ENCODE measurements at places on chromosomes 11 and 22. TPM values are rescaled to one million over a fixed set of nuclear protein-coding genes. Genes with fewer than 3 reads are reported as not detected.

GRCh38 chr11:94815705-94816344, 47.7 kb downstream of the AMOTL1 start:
- no peak for DNase-seq

GRCh38 chr11:46296528-46297448, 19.3 kb downstream of the CREB3L1 start:
- DNase-seq = no peak

DNA sequence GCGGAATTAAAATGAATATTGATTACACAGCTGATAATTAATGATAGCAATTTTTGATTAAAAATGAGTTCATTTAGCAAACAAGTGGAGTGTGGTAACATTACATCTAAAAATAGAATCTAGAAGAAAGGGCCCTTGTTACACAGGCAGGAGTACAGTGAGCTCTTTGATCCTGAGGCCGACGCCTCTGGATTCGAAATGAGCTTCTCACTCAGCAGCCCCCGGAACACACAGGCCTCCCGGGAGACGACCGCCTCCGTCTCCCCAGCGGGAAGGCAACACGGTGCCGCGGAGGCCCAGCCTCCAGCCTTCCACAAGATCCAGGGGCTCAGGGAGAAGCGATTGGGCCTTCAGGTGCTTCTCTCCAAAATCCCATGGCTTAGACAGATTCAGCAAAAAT, 379.1 kb downstream of the BRD1 start:
- no peak for DNase-seq

DNA sequence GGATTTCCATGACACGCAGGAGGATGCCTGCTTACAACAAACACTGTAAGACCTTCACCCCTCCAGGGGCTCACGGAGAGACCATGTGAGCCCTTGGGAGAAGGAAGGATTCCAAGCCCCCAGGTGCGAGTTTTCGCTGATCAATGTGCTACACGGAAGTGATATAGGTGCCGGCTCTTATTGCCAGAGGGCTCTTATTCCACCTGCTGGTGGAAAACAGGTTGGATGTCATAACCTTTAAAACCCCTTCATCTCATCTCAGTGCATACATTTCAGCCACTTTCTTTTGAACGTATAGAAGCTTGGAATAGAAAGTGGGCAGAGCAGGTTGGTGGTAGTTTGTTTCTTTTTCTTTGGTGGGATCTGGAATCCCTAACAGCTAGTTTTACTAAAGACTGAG, 25.8 kb downstream of the LAYN start:
- DNase-seq = no peak

- DNase-seq = no peak
Measured at GRCh38 chr11:96481771-96482170, 92.0 kb downstream of the JRKL start.

- DNase-seq = no peak
Measured at GRCh38 chr11:125108469-125108868, 3.0 kb downstream of the TMEM218 start.

GRCh38 chr11:79415411-79415810, 25.4 kb downstream of the TENM4 start:
- DNase-seq = no peak

DNA sequence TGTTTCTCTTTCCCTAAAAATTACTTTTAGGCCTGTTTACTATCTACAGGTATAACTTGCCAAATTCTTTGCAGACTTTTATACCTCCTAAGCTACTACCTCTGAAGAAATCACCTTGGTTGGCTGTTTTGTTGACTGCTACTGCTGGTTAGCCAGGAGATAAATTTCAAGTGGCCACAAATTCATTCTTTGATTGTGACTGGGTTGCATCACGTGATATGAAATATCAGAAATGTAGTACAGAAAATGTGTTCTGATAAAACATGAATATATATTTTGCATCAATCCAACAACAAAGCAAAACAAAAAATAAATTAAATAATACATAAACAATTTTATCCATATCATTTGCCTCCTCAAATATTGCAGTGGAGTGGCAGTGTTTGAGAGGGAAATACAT, 291.1 kb downstream of the CNTN5 start:
- DNase-seq = no peak

DNA sequence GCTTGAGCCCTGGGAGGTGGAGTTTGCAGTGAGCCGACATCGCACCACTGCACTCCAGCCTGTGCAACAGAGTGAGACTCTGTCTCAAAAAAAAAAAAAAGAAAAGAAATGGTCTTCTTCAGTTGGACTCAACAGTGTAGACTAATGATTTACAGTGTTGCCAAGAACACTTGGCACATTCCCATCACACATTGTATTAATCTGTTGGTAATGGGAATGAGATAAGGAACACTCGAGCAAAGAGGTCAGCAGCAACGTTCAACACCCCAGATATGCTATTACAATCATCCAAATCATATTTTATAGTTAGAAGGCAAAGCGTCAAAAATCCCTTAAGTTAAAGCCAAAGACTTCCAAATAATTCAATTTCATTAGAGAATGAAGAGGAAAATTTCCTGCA, 14.5 kb downstream of the CDON start:
- no peak for DNase-seq

DNA sequence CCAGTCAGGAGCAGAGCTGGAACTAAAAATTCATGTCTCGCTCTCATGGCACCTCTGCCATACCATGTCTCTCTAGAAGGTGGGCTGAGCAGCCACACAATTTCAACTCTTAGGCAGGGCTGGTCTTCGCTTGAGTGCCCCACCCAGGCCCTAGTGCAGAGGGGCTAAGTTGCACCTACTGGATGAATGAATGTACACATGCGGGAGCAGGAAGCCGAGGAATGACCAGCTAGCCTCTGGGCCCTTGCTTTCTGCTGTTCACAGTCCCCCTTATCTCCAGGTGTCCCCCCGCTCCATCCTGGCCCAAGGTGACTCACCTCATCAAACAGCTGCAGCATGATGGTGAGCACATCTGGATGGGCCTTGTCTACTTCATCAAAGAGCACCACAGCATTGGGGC, 57.5 kb upstream of the PHOX2A start:
- DNase-seq = no peak

DNA sequence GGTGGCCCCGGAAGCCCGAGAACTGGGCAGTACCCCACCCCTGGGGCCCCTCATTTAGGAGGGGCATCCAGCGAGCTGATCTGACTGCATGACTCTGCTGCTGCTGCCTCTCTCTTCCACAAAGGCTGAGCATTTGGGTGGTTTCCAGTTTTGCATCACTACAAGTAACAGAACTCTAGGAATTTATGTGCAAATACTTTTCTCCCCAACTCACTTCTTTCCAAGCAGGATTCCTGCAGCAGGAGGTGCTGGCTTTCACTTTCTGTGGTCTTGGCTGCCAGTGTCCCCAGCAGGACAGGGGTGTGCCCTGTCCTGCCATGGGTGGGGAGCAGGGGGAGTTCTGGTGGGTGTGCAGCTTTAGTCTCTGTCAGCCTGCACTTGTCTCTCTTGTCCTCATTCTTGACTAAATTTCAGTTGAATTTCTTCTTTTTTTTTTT, 21.2 kb downstream of the UPB1 start:
- no peak for DNase-seq

- DNase-seq = no peak
Measured at GRCh38 chr11:27208846-27209245, 154.2 kb downstream of the CCDC34 start.

- no peak for DNase-seq
Measured at GRCh38 chr11:75576017-75576416, 14.0 kb downstream of the SERPINH1 start.

MGAT3 gene
- 0.57 TPM for total RNA-seq

TTC36 gene
- total RNA-seq = 2.7 TPM

GAS2 gene
- total RNA-seq = 4.2 TPM

KRTAP5-8 gene
- total RNA-seq = not detected

ARAP1 gene
- total RNA-seq = 164 TPM

MPZL3 gene
- 14.2 TPM for total RNA-seq

All from naive thymus-derived CD4-positive, alpha-beta T cell (primary cell).